ENCODE measurements at places on chromosomes 1 and 21.

DNA sequence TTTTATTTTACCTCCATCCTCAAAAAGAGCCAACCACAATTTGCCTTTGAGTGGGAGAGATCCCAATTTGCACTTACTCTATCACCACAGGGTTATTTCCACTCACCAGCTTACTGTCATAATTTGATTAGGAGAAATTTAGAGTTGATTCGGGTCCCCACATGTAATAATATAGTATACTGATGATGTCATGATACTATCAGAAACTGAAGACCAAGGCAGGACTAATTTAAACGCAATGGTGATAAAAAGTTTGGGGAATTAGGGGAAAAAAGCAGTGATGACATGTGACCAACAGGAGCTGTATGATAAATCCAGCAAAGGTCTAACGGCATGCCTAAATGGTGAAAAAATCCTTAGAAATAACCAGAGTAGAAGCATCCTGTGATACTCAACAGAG lies 54.4 kb downstream of the TRIM33 start:
- DNase-seq: no peak

GRCh38 chr1:200022239-200022804 lies 5.2 kb upstream of the NR5A2 start:
- DNase-seq: no peak

GRCh38 chr1:191993549-191993948 lies 164.7 kb upstream of the RGS18 start:
- no peak for DNase-seq

- DNase-seq: no peak
Measured at GRCh38 chr1:177235350-177235749, 64.6 kb downstream of the BRINP2 start.
